ENCODE measurements at places on chromosomes 5 and 9.

DNA sequence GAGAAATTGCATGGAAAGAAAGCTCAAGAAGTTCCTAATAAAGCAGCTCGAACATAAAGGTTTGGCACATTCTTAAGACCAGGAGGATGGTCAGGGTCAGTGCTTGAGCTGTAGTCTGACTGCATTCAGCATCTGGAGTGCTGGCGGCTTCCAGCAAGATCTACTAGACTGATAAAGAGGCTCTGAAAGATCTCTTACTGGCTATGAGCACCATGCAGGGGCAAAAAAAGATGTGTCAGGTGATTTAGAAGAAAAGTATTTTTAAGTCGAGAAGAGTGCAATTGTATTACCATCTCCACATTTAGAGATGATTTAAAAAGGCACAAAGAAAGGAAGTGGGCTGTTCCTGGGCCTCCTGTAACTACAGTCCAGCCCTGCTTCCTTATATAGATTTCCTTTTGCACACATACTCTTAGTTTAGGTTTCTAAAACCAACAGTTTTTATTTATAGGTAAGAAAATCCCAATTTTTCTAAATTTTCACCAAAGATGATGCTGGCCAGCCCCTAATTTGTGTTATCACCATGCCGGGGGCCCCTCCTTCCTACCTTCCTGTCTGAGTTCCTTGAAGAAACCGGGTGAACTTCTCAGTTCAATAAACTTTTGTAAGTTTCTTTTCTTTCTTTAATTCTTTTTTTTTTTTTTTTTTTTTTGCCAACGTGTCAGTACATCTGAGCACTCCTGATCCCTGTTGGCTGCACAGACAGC is 65.9 kb upstream of the PLPP1 start:
- DNase-seq: no peak

- no peak for DNase-seq
These were observed 9.5 kb downstream of the BARX1 start for GRCh38 chr9:93945400-93946337.

GRCh38 chr5:126043688-126044087 is 379.5 kb upstream of the GRAMD2B start:
- DNase-seq: no peak

DNA sequence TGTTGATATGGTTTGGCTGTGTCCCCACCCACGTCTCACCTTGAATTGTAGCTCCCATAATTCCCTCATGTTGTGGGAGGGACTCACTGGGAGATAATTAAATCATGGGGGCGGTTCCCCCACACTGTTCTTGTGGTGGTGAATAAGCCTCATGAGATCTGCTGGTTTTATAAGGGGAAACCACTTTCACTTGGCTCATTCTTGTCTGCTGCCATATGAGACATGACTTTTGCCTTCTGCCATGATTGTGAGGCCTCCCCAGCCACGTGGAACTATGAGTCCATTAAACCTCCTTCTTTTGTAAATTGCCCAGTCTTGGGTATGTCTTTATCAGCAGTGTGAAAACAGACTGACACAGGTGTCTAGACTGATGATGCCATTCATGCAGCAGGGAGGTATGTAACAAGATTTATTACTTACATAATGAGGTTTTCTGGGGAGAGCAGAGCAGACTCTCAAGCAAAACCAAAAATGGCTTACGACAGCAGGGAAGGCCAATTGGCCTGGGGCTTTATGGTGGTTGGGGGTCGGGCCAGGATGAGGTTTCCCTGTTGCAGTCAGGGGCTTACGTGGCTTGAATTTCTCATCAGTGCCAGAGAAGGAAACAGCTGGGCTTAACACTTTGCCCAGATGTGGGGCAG is 9.5 kb upstream of the COMMD10 start:
- no peak for DNase-seq

All from NCI-H1930 (cell line).